ENCODE measurements at places on chromosomes 6 and 20.

GRCh38 chr6:24927985-24928745 lies 7.6 kb downstream of the RIPOR2 start:
- DNase-seq: no peak

DNA sequence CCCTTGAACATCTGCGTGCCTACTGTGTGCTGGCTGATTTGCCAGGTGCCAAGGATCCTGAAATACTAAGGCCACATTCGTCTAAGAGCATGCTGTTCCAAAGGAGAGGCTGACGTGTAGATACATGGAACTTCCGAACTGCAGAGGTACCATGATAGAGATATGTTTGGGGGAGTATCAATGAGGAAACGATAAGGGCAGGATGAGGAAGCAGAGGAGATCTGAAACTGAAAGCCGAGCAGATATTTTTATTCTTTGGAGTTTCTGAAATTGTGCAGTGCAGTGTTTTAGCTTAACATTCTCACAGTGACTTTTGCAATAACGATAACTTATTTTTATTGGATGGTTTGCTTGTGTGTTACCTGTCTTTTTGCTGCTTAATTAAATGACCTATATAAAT lies 24.3 kb downstream of the BMP6 start:
- no peak for DNase-seq

DNA sequence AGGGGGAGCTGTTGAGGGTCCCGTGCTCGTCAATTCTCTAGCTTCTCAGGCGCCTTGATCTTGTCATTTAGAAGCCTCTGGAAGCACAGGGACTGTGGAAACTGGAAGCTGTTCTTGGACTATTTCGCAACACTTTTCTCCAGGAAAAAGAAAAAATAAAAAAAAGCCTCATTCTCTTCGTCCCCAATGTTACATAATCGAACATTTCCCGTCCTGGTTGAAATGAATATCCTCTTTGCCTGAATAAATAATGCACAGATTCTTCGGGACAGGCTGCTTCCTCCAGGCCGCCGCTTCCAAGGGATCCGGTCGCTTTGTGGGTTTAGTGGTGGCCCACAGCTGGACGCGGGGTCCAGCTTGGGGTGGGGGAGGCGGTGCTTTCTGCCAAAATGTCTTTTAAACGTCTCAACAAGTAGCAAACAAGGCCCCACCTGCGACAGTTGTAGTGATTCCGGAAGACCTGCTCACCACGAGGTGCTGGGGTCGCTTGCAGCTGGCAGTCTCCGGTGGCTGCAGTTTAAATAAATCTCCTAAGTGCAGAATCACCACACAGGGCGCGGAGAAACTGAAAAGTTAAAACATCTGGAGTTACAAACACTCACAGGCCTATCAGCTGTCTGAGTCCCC lies 125.9 kb upstream of the ESR1 start:
- no peak for DNase-seq

DNA sequence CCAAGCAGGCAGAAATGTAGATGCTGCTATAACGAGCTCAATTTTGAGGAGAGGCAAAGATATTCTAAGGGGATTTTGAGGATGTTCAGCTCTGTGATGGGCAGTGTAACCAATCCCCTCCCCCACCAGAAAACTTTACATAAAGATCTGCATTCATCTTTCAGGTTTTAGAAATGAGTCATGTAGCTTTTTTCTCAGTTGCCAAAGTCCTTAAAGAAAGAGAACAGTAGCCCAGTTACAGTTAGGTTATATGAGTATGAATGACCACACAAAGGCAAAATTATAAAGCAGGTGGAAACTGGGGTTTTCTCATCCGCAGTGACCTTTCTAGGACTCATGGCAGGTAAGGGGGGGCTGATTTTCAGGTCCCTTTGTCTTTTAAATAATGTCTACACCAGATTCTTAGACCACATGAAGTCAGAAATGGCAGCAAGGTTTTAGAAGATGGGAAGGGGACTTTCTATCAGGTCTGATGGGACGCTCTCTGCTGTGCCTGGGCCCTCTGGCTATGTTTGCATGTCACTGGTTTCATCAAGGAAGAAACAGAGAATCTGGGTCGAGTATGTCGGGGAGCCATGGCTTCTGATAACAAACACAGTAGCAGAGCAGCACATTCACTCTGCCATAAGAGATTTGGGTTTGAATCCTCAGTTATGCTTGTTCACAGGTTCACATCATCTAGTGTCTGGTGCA lies 94.7 kb downstream of the CLIC5 start:
- no peak for DNase-seq

DNA sequence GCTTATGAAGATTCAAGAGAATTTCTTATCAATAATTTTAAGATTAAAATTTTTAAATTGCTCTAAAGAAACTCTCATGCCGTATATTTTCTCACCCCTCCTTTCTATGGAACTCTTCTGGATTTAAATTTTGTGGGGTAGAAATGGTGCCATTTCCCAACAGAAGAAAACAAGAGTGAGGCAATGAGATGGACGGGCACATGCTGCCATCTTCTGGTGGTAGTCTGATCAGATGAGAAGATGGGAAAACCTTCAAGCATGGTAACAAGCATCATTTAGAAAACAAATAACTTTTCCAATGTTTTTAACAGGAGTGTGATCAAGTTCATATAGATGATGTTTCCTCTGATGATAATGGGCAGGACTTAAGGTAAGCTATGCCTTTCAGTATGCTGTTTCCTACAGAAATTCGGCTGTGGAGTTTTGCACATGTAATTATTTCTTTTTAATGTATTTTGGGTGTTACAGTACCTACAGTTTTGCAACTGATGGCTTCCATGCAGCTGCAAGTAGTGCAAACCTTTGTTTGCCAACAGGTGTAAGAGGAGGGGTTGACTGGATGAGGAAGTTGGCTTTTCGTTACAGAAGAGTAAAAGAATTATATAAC lies 271.4 kb downstream of the EYA4 start:
- no peak for DNase-seq

GRCh38 chr6:148107911-148108310 lies 234.7 kb upstream of the SASH1 start:
- no peak for DNase-seq

- DNase-seq: no peak
These were observed 37.8 kb downstream of the RAB44 start for GRCh38 chr6:36735110-36736071.

DNA sequence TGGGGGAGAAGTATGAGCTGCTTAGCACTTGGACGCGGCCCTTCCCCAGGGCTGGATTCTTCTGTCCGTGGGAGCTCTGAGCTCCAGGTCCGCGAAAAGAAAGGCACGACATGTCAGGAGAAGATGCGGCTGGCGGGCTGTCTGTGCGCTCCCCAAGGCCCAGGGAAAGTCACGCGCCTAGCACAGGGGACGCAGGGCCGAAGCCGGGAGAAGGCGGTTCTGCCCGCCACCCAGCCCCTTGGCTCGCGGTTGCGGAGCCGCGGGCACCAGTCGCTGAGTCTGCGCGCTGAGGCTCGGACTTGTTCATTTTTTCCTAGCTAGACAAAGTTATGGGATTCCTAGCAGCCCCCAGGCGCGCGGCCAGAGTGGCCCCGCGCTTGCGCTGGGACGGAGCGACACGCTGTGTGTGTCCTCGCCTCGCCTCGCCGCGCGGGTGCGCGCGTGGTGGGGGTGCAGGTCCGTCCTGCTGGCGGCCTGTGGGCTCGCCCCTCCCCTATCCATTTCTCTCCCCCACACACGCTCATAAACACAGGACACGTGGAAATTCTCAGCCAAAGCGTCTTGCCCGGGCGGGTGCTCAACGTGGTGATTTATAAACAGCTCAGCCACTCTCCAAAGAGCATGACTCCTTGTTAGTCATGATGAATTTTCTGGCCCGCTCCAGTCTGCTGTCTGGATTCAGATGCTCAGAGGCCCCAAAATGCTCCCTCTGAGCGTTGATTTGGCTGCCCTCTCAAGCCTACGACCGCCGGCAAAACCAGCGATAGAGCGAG lies 1.9 kb upstream of the POU3F2 start:
- DNase-seq: peak; percentile 64

GRCh38 chr6:139124887-139125672 lies 9.8 kb upstream of the HECA start:
- DNase-seq: no peak

DNA sequence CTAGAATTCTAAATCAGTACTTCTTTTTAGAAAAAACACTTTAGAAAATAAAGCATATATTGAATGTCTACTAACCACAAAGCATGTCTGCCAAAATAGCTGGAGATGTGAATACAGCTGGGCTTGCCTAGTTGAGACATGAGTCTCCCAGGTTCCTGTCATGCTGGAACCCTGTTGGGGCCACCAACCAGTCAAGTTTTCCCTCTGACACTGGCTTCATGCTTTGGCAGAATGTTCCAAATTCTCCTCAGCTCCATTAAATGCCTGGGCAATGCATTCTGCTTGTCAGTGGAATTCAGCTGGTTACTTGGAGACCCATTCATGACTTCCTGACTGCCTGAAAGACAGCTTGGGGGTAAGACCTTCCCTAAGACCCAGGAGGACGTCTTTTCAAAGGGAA lies 87.2 kb downstream of the PRND start:
- DNase-seq: no peak

DNA sequence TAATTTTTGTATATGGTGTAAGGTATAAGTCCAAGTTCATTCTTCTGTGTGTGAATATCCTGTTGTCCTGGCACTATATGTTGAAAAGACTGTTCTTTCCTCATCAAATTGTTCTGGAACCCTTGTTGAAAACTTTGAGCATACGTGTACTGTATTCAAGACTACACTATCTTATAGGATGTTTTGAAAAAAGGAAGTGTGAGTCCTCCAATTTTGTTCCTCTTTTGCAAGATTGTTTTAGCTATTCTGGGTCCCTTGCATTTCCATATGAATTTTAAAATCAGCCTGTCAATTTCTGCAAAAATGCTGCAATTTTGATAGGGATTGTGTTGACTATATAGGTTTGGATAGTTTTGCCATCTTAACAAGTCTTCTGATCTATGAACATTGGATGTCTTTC lies 195.2 kb downstream of the BACH2 start:
- no peak for DNase-seq

GRCh38 chr6:25016014-25016720 lies 80.4 kb upstream of the RIPOR2 start:
- DNase-seq: no peak

All from hypothalamus (tissue), 51 donors.